ENCODE measurements at places on chromosomes 7 and 10.

- DNase-seq = no peak
Measured at GRCh38 chr10:121041499-121041898, 190.3 kb downstream of the WDR11 start.

- no peak for DNase-seq
Measured at GRCh38 chr7:134963036-134963435, 23.3 kb upstream of the AGBL3 start.

GRCh38 chr7:45657890-45658715 is 83.9 kb downstream of the ADCY1 start:
- DNase-seq = no peak

- no peak for DNase-seq
Measured at GRCh38 chr7:53719122-53719521, 683.7 kb downstream of the POM121L12 start.

DNA sequence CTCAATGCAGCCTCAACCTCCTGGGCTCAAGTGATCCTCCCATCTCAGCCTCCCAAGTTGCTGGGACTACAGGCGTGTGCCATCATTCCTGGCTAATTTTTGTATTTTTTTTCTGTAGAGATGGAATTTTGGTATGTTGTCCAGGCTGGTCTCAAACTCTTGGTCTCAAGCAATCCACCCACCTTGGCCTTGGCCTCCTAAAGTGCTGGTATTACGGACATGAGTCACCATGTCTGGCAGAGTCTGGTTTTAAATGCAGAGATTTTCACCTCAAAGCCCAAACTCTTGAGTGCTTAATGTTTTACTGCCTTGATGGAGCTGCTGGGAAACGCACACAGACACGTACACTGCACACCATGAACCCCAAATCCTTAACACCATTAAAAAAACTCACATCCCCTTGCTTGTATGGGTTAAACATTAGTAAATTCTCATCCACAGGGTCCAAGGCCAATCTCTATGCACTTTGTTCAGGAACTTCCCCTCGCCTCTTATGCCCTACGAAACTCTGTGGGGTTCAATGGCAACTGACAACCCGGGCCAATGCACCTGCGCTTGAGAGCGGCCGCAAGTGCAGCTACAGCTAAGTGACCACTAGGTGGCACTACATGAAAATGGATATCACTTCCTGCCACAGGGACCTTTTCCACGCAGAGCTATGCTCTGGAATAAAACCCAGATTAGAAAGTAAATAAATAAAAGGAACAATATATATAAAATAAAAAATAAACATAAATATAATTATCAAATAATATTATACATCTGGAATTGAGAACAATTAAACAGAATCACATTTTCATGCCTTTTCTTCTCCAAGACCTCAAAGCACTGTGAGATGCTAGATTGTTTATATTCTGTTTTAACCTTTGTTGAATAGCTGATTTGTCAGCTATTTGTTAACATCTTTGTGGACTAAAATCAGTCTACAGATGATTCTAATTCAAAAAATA is 66.9 kb upstream of the AFAP1L2 start:
- peak; percentile 72 for DNase-seq

- no peak for DNase-seq
Measured at GRCh38 chr7:22346383-22347107, 10.4 kb downstream of the RAPGEF5 start.

- no peak for DNase-seq
Measured at GRCh38 chr10:73838008-73838567, 26.7 kb upstream of the NDST2 start.

DNA sequence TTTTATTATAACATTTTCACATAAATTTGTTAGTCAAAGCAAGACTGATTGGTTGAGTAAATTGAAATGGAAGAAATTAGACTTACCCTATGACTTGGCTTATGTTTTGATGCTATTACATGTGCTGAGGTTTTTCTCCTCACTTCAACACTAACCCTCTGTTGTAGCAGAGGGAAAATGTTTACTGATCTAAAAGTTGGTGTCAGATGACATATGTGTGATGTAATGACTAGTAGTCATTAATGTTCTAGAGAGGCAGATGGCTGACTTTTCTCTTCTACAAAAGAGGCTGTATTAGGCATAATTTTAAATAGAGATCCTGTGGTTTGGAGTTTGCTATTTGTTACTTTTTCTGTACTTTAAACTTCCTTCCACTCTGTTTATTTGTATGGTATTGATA is 266.0 kb downstream of the BBS9 start:
- no peak for DNase-seq

GRCh38 chr10:69107699-69108098 is 16.3 kb upstream of the VPS26A start:
- no peak for DNase-seq

DNA sequence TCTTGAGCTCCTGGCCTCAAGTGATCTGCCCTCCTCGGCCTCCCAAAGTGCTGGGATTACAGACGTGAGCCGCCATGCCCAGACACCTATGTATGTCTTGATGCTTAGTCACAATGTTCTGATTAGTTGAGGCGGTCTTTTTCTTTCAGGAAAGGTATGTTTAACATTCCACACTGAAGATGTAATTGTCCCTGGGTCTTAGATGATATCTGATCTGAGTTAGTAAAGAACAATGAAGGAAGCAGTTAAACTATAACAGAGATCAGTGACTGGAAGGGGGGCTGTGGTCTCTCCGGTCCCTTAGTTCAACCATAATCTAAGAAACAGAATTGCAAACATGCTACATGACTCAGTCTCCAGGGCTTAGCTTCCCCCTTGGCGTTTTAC is 31.5 kb upstream of the SH2D4B start:
- no peak for DNase-seq

DNA sequence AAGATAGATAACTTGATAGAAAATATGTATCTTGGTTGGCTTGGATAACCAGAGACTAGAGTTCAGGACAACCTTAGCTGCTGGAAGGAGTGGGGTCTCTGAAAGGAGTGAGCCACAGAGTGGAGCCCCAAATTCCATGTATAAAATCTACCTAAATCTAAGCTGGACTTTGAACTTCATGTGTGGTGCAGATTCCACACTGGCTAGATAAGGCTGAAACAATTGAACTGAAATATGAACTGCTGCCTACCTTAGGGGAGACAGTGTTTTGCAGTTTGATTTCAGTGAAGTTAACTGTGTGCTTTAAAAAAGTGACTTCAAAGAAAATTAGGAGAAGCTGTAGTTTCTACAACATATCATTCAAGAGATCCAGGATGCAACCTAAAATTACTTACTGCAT is 123.9 kb downstream of the LRMDA start:
- no peak for DNase-seq

DNA sequence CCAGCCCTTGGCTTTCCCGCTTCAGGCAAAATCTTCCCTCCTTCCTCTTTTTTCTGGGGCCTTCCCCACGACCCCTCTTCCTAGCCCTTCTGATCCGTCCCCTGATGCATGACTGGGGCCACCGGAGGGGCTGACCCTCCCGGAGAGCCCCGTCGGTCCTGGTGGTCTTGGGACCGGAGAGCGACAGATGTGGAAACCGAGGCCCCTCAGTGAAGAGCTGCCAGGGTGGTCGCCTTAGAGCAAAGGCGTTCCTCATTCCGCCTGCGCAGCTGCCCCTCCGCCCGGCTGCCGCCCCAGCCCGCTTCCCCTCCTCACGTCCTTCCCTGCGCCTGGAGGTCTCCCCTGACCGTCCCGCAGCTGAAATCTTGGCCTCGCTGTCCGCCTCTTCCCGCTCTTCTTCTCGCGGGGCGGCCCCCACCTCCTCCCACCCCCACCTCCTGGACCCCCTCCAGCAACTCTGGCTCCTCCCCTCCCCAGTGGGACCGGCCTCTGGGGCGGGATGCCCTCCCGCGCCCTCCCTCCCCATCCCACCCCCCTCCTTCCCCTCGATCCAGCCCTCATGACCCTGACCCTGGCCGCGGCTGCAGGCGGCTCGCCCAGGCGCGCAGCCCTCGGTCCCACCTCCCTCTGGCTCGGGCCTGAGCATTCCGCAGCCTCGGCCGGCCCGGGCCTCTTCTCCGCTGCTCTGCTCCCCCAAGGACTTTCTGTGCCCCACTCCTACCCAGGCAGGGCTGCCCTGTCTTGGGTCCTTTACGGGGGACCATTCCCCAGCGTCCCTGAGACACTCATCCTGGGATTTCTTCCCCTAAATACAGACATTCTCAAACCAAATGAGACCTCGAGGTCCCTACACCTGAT is at the start of gene RARRES2:
RARRES2 (minus strand) TSS at position 367 of the 858 bp plus-strand sequence. CDS start 1,020 bp downstream, outside the sequence.
- no peak for DNase-seq

DNA sequence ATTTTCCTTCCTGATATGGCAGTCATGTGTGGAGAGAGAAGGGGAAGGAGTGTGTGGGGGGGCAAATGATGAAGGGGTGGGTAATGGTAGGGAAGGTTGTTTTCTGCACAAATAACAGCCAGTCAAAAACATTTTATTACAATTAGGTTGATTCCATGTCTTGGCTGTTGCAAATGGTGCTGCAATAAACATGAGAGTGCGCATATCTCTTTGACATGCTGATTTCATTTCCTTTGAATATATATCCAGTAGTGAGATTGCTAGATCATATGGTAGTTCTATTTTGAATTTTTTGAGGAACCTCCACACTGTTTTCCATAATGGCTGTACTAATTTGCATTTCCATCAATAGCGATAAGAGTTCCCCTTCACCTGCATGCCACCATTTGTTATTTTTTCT is 10.6 kb upstream of the JAZF1 start:
- DNase-seq = no peak

- no peak for DNase-seq
Measured at GRCh38 chr10:89399956-89400355, 7.5 kb downstream of the IFIT1 start.

DNA sequence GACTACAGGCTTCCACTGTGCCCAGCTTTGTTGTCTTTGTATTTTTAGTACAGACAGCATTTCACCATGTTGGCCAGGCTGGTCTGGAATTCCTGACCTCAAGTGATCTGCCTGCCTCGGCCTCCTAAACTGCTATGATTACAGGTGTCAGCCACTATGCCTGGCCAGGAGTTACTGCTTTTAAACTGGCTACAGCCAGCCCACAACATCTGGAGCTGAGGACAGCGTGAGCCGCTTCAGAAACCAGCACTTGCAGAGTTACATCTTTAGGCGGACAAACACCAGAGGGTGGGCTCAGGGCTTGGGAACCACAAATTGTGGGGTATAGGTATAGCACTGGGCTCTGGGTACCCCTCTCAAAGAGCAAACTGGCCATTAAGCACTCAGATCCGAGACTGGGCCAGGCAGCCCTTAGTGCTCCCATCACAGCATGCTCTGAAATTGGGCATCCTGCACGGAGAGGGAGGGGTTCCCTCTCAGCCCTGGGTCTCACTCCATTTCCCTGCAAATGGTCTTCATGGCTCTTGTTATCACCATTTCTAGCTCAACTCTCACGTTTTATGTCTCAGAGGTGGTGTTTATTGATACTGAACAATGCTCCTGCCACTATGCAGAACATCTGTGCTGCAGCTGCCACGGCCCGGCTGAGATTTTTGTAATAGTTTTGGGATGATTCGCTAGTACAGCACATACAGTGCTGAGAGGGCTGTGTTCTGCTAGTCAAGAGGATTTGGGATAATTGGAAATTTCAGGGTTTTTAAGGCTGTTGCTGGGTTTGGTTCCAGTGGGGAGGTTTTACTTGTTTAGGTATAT is 146.4 kb upstream of the LYZL2 start:
- DNase-seq = no peak

DNA sequence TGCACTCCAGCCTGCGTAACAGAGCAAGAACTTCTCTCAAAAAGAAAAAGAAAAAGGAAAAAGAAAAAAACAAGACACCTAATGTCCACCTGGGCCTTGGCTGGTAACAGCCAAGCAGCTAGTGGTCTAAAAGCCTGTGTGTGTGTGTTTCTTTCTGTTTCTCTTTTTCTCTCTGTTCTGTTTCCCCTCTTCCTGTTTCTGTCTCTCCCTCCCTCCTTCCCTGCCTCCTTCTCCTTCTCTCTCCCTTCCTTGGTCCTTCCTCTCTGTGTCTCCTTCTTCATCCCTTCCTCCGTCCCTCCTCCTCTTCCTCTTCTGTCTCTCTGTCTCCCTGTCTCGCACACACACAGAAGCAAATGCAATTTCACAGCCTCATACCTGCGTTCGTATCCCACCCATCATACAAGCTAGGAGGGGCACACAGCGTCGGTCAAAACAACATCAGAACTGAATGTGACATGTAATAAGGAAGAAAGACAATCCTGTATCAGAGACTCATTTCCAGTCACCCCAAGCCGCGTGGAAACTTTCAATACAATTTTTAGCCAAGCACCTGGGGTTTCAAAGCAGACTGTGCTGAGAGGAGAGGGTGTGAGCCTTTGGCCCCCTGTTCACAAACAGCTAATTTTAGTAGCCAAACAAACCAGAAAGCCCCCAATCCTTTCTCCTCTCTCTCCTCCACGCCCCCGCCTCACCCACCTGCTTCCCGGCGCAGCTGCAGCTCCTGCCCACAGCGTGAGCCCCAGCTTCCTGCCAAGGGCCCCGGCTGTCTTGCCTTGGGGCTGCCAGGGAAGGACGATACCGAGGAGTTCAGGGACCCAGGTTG is 50.2 kb upstream of the GNA12 start:
- DNase-seq = peak; percentile 82

GRCh38 chr7:131568970-131569369 is 12.5 kb upstream of the PODXL start:
- DNase-seq = no peak

DNA sequence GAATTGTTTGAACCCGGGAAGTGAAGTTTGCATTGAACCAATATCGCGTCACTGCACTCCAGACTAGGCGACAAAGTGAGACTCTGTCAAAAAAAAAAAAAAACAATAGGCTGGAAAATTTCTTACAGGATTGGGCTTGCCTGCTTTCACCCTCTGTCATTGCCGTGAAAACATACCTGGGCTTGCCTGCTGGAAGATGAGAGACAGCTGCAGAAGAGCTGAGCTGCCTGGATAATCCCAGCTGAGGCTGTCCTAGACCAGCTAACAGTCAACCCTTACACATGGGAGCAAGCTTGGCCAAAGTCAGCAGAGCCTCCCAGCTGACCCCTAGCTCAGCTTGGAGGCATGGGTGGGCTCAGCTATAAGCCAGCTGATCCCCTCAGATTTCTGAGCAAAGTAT is 306.2 kb downstream of the CCSER2 start:
- no peak for DNase-seq

DNA sequence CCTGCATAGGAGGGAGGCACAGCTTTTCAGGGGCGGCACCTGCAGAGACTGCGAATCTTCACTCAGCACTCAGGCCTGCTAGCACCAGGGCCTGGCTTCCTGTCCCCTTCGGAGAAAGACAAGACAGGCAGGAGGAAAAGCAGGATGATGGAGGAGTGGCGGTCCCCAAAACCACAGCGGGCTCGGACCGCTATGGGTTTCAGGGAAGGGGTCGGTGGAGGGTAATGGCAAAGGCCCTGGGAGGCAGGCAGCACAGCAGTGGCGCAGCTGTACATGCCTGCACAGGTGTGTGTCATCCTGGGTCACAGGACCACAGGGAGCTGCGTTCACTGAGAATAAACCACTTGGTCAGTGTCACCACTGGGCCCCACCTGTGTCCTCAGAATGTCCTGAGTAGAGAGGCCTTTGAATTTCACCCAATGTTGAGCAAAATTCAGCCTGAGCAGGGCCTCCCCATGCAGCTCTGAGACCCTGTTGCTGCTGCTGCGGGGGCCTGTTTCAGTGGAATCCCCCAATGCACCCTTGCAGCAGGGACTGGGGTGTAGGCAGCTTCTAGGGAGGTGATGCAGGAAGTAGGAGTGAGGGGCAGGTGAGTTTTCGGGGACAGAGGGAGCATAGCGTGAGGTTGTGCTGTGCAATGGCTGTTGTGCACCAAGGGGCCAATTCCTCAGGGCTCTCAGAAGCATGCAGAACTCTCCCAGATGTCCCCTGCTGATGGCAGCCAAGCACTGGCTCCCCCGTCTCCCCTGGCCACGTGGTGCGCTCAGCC is 90.6 kb upstream of the PPP2R2D start:
- no peak for DNase-seq

GRCh38 chr10:72692994-72693781 is 1.2 kb downstream of the MCU start:
- no peak for DNase-seq

All from stimulated activated CD4-positive, alpha-beta T cell treated with anti-CD3 and anti-CD28 coated beads, Interleukin-15, amount 100 ng/mL, for 24 hours (primary cell).